Sciatic nerve (tissue), 2 donors: ENCODE measurements at places on chromosomes 11 and 22.

- no peak for DNase-seq
Measured at GRCh38 chr11:93820847-93821246, 29.6 kb downstream of the VSTM5 start.

DNA sequence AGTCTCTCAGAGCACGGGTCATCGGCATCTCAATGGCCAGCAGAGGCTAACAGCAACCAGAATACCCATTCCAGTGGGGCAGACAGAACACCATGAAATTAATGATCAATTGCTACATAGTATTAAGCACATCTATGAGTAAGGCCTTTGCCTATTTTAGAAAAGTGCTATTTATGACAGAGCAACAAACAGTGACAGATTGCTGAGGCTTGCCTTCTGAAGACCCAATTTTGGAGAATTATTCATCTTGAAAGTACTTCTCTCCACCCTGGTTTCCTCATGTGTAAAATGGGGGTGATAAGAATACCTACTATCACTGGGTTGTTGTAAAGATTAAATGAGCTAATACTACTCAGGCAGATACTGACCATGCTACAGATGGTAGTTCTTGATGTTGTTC is 232.7 kb downstream of the TENM4 start:
- DNase-seq, result no peak

GRCh38 chr11:80473562-80473961 is 1032.7 kb upstream of the TENM4 start:
- no peak for DNase-seq

GRCh38 chr11:12409621-12410005 is 32.2 kb downstream of the PARVA start:
- no peak for DNase-seq

- DNase-seq, result peak; percentile 30
Measured at GRCh38 chr22:49412236-49412635, 415.4 kb downstream of the BRD1 start.
